ENCODE measurements at places on chromosomes 1 and 21.

- H3K27me3 ChIP-seq = no peaks in the 10 kb centered on the region
- H3K4me1 ChIP-seq = no peaks in the 10 kb centered on the region
- no peak overlapping the region for H3K27ac ChIP-seq
- no peak overlapping the region for H3K4me3 ChIP-seq
- no peak for DNase-seq
- H3K36me3 ChIP-seq = peaks cover 49% of the 10 kb centered on the region
Measured at GRCh38 chr1:76593618-76594017, 273.7 kb upstream of the ST6GALNAC5 start.

DNA sequence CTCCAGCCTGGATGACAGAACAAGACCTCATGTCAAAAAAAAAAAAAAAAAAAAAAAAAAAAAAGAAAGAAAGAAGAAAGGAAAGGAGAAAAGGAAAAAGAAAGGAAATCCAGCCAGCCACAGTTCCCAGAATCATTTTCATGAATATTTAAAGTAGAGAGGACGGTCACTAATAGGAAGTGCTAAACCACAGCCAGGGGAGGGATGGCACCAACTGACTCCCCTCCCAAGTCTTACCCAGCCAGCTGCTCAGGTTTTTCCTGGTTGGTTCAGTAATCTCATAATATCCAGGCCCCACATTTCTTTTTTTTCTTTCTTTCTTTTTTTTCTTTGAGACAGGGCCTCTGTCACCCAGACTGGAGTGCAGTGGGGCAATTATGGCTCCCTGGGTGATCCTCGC, 63.9 kb upstream of the AK4 start:
- no peak for DNase-seq
- no peak overlapping the region for H3K4me3 ChIP-seq
- no peak overlapping the region for H3K27ac ChIP-seq

GRCh38 chr1:234546890-234547788, 62.8 kb downstream of the IRF2BP2 start:
- H3K27ac ChIP-seq = no peak overlapping the region
- peaks cover 51% of the 10 kb centered on the region for H3K4me1 ChIP-seq
- no peak for DNase-seq
- peaks cover 3% of the 10 kb centered on the region for H3K27me3 ChIP-seq

DNA sequence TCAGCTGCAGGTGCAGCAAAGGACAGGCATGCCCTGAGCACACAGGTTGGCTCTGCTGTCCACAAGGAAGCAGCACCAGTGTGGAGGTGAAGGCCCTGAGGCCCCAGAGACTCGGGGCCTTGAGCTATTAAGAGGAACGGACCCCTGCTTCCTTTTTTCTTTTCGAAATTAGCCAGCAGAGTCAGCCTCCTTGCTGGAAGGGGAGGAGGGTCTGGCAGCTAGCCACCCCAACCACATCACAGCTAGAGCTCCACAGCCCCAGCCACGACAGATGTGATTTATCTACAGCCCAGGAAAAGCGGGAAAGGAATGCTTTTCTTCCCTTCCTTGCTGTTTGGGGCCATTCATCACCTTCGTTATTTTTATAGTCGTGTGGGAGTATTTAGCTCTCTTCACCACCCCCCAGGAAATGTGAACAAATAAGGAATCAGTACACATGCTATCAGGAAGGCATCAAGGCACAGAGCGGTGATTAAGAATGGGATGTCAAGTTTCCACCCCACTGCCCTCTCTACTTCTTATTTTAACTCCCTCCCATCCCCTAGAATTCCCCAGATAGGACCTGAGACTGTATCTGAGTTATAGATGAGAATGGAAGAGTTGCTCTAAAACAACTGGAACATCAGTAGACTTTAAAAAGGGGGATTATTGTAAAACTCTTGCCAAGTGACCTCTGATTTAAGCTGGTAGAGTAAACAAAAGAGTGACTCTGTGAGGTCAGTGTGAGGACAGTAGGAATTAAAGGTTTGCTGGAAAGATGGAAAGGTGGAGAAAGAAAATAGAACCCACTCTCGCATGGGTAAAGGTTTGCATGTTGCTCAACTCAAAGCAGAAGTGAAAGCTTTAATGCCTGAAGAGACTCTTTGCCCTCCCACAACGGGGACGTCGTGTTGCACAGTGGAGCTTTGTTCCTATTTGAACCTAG, 224.7 kb upstream of the GJB5 start:
- H3K27ac ChIP-seq = peak overlapping the region; percentile 23
- peak; percentile 56 for DNase-seq
- peaks cover 56% of the 10 kb centered on the region for H3K4me1 ChIP-seq
- no peaks in the 10 kb centered on the region for H3K36me3 ChIP-seq
